ENCODE measurements at places on chromosomes 4 and X. TPM values are rescaled to one million over a fixed set of nuclear protein-coding genes. Genes with fewer than 3 reads are reported as not detected.

GRCh38 chr4:168585168-168586091, 88.6 kb downstream of the PALLD start:
- DNase-seq: peak; percentile 94

DNA sequence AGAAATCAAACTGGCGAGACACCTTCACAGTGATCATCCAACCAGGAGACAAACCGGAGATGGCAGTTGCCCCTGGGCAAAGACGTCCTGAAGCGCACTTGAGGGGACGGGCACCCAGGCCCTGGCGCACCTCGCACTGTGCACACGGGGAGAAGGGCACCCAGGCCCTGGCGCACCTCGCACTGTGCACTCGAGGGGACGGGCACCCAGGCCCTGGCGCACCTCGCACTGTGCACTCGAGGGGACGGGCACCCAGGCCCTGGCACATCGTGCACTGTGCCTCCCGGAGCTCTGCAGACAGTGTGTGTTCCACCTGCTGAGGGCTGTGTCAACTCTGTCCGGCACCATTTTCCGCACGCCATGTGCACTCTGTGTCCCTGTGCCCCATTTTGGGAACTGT, 34.6 kb upstream of the CPLX1 start:
- DNase-seq: no peak

ASB9 gene
- 1.1 TPM for total RNA-seq

DNA sequence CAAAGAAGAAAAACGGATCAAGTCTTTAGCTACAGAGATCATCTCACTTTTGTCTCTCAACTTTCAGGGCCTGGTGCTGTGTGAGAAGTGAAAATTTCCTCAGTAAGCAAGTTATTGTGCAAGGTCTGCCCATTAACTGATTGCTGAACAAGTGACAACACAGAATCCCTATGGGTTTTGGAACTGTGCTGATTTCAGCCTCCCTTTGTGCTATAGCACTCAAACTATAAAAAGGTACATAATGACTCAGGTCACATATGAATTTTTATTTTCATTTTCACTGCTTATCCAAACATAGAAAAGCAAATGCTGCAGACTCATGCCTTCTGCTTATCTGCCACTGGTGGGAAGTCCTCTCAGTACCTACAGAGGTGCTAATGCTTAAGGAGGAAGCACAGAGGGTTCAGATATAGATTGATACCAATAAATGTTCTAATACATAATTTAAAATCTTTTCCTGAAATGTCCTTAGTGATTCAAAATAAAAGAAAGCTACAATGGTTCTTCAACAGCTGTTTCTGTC, 576.2 kb upstream of the CT83 start:
- DNase-seq: no peak

GRCh38 chr4:82957045-82957444, 53.6 kb downstream of the LIN54 start:
- no peak for DNase-seq

REELD1 gene
- not detected for total RNA-seq

PGAM4 gene
- not detected for total RNA-seq

LDB2 gene
- total RNA-seq: not detected

GRCh38 chrX:85851418-85851817, 195.9 kb downstream of the CHM start:
- peak; percentile 2 for DNase-seq

GRCh38 chr4:143667461-143667860, 33.0 kb downstream of the FREM3 start:
- DNase-seq: peak; percentile 50

DNA sequence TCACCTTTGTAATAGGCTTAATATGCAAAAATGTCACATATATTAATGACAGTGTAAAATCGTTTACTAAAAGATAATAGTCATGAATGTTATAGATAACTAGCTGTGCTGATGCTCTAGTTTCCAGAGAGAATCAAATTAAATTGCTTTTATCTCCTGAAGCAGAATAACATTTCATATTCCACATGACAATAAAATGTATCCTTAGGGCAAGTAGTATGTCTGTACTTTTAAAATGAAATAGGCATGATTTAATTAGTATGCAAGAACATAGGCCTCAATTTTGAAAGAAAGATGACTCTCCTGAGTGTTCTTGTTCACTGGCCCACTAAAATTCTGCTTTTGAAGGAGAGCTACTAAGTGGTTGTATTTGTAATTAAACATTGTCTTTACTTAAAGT, 1027.0 kb downstream of the ARAP2 start:
- no peak for DNase-seq

DNA sequence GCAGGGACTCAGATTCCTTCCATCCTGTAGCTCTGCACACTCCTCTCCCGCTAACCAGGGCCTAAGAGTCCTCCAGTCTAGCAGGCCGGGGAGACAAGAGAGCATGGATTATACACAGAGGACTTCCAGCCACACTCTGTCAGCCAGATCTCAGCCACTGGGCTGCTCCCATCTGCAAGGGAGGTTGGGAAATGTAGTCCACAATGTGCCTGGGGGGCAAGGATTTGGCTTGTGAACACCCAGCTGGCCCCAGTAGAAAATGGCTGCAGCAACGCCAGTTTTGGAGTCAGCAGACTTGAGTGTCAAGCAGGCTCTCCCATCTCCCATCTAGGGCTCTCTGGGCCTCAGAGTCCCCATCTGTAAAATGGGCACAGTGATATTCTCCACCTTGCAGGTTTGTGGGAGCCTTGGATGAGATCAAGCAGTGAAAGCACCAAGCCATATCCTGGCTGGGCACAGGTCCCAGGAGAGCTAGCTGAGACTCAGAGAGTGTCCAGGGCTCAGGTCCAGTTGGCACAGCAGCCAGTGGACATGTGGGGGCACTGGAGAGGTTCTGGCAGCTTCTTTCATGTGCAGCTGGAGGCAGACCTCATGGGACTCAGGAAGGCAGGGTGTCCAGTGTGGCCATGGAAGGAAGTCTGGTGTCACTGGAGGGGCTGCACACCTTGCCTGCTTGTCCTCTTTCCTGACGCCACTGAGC, 14.6 kb downstream of the PSAPL1 start:
- no peak for DNase-seq

DNA sequence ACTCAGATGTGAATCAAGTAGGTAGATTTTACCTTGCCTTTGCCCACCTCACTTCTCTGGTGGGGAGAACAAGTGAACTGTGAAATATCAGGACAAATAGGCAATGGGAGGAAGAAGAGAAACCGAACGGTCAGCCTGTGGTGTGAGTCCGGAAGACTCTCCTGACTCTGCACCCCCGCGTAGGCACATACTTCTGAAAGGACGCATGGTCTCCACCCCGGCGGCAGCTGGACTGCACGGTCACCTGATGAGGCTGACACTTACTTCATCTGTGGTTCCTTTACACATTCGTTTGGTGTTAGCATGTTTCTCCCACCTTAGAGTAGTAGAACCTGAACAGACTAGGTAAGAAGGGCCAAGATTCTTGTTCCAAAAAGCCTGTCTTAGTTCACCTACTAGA, 58.4 kb downstream of the NELFA start:
- DNase-seq: no peak

SPP1 gene
- not detected for total RNA-seq

DNA sequence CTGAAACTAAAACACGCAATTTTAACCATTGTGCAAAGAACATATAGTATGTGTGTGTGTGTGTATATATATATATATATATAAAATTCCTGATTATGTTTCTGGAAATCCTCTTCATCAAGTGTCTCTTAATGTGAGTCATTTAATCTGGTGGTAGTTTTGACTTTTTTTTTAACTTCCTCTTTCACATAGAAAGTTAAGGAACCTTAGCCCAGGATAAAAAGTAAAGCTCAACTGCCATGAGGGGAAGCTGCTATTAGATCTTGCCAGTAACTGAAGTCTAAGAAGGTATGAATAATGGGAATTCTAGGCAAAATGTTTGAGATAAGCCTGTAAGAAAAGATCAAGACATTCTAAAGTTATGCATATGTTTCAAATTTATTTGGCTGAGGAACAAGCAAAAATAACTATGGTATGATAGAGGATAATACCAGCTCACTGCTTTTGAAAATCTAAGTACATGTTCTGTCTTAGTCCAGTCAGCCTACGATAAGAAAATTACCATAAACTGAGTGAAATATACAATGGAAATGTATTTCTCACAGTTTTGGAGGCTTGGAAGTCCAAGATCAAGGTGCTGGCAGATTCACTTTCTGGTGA, 757.0 kb downstream of the TRAM1L1 start:
- no peak for DNase-seq

- DNase-seq: no peak
These were observed 187.4 kb downstream of the ATOH1 start for GRCh38 chr4:94015956-94016355.

NPY2R gene
- total RNA-seq: not detected

- DNase-seq: no peak
These were observed 155.0 kb upstream of the JADE1 start for GRCh38 chr4:128654465-128654864.

ABLIM2 gene
- total RNA-seq: 4.0 TPM

- DNase-seq: peak; percentile 74
These were observed 42.9 kb upstream of the INTS6L start for GRCh38 chrX:135477576-135477975.

DNA sequence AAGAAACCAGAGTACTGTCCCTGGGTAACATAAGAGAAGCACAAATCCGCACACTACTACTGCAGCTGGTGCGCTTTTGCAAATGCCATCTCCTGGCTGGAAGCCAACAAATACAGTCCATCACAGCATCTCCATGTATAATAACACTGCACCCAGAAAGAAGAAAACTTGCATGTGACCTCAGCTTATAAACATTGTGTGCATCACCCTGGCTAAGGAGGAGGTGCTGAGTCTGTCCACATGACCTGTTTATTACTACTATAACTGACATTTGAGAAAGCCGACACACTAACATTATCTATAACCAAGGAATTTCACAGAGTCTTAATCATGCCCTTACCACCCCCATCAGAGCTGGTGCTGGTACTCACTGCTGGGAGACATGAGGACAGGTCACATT, 516.8 kb downstream of the CFAP47 start:
- DNase-seq: peak; percentile 53

SSX4 gene
- 0.64 TPM for total RNA-seq

BEX1 gene
- 1.3 TPM for total RNA-seq

DNA sequence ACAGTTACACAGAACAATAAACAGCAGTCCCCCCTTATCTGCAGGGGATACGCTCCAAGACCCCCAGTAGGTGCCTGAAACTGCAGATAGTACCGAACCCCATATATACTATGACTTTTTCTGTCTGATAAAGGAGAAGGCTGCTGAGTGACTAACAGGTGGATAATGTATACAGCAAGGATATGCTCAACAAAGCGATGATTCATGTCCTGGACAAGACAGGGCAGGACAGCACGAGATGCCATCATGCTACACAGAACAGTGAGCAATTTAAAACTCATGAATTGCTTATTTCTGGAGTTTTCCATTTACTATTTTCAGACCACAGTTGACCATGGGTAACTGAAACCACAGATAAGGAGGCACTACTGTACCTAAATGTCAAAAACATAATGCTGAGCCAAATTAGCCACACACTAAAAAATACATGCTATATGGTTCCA, 76.1 kb downstream of the MANBA start:
- no peak for DNase-seq

- DNase-seq: no peak
These were observed 1216.5 kb downstream of the RAPGEF2 start for GRCh38 chr4:160319221-160319867.
